ENCODE measurements at places on chromosomes 1 and 21.

DNA sequence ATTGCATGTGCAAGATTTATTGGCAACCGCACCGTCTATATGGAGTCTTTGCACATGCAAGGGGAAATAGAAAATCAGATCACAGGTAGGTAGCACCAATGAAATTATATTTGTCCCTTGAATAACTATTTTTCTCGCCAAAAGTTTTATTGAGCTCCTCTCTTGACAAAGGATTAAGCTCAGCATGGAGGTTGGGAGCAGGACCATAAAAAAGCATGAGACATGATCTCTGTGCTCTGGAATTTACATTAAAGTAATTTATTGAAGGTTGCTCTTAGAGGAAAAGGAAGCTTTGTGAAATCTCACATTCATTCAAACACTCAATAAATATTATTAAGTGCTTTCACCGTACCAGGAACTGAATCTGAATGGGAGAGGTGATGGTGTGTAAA lies 66.0 kb upstream of the UBE2U start:
- DNase-seq: no peak

DNA sequence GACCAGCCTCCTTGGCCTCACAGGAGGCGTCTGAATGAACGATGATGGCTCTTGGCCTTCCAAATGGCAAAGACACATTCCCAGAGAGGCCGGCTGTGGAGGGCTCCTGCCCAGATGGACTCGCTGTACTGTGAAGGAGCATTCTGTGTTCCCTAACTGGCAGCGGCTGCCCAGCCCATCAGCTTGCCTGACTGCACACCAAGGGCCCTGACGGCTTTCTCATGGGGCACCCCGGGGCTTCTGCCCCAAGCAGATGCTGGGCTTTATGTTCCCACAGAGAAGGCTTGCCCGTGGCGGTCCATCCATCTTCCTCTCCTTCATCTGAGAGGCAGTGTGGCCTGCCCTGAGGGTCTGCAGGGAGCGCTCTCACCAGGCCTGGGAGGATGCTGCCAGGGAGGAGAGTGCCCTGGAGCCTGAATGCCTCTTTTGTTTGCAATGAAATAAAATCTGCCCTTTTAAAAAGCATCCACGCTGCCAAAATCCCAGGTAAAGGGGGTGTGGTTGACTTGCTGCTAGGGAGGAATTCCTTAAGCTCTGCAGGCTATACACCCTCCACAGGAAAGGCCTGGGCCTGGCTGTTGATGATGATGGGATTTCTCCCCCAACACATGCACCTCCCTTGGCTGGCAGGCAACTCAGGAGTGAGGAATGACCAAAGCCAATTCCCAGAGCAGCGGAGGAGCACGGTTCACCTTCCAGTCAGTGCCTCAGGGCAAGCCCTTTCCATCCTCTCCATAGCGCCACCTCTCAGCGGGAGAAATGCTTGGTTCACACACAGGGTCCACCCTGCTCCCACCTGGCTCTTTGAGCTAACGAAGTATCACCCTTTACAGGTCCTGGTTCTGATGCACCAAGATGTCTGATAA lies 84.6 kb upstream of the SSX2IP start:
- DNase-seq: no peak

GRCh38 chr21:27814226-27814625 lies 847.3 kb upstream of the ADAMTS5 start:
- DNase-seq: no peak

- DNase-seq: no peak
Observed at GRCh38 chr1:51322417-51323101, 7.8 kb downstream of the TTC39A start.

GRCh38 chr1:6287431-6287886 lies 26.6 kb upstream of the GPR153 start:
- DNase-seq: no peak

DNA sequence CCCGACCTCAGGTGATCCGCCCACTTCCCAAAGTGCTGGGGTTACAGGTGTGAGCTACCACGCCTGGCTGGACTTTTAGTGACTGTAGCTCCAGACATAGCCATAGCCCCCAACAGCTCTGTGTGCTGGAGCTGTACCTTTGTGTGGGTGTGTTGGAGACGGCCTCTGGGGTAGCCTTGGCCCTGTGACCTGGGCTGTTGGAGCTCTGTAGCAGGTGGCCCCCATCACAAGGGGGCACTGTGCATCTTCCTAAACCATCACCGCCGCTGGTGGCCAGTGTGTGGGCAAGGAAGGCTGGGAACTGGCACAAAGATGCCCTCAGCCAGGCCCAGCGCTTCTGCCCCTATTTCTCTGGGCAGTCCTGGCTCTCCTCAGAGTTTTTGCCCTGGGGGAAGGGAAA lies 38.4 kb upstream of the FOXO6 start:
- no peak for DNase-seq

GRCh38 chr21:34603002-34603709 lies 11.8 kb downstream of the RCAN1 start:
- no peak for DNase-seq

DNA sequence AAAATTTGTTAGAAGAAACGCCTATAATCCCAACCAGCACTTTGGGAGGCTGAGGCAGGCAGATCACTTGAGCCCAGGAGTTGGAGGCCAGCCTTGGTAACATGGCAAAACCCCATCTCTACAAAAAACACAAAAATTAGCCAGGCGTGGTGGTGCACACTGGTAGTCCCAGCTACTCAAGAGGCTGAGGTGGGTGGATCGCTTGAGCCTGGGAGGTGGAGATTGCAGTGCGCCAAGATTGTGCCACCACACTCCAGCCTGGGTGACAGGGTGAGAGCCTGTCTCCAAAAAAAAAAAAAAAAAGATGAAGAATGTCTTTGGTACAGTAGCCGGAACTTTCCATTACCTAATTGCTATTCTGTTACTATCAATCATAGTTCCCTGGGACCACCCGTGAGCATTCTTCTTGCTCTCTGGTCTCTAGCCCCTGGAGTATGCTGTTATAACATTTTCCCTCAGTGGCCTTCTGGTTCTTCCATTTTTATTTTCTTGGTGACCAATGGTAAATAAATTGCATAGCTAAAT lies 43.4 kb downstream of the WASF2 start:
- no peak for DNase-seq

- peak; percentile 11 for DNase-seq
Observed at GRCh38 chr21:43824333-43825241, 35.2 kb downstream of the RRP1 start.

GRCh38 chr1:11320153-11320936 lies 47.3 kb downstream of the UBIAD1 start:
- DNase-seq: no peak

DNA sequence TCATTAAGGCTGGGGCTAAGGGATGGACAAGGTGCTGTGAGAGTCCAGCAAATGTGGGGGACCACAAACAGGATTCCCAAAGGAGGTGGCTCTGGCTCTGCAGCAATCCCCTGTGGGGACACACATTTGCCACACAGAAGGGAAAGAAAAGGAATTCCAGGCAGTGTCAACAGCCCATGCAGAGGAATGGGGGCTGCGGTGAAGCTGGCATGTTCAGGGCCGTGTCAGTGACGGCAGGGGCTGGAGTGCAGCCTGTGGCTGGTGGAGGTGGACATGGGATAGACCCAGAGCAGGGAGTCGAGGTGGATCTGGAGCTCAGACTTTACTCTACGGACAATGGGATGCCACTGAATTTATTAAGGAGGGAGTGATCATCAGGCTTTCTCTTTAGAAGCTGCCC lies 183.2 kb downstream of the TRABD2B start:
- DNase-seq: no peak

DNA sequence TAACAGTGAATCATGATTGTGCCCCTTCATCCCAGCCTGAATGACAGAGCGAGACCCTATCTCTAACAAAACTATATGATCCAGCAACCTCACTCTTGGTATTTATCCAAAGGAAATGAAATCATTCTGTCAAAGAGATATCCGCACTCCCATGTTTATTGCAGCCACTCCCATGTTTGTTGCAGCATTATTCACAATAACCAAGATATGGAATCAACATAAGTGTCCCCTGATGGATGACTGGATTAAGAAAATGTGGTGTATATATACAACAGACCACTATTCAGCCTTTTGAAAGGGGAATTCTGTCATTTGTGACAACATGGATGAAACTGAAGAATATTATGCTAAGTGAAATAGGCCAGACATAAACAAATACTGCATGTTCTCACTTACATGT lies 44.4 kb downstream of the TRMT1L start:
- no peak for DNase-seq

GRCh38 chr1:41724248-41724647 lies 194.5 kb downstream of the HIVEP3 start:
- no peak for DNase-seq

- DNase-seq: no peak
Observed at GRCh38 chr1:62612770-62613169, 15.4 kb downstream of the ANGPTL3 start.

- no peak for DNase-seq
Observed at GRCh38 chr1:162951553-162952315, 90.8 kb upstream of the CCDC190 start.

GRCh38 chr1:172951730-172952365 lies 98.9 kb downstream of the TNFSF18 start:
- no peak for DNase-seq

DNA sequence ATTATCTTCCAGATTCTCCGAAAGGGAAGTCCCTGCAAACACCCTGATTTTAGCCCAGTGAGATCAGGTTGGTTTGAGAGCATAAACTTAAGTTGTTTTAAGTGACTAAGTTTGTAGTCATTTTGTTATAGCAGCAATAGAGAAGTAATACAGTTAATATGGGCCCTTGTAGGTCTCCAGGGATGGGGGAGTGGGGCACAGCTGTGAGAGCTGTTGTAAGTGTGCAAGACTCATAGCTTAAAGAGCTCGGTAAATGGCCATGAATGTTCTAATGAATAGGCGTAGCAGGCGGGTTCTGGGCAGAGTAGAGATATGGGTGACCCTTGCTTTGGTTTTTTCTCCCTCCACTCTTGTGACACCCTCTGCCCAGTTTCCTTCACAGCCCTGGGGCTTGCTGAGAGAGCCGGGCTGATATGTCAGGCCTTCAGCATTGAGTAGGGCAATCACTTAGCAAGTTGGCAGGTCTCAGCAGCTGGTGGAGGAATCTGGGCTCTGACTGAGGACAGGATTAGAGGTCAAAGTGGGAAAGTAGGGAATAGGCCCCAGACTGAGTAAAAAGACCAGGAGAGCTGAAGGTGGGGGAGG lies 16.0 kb upstream of the ID3 start:
- no peak for DNase-seq

GRCh38 chr1:180816132-180816531 lies 96.6 kb upstream of the KIAA1614 start:
- DNase-seq: no peak

DNA sequence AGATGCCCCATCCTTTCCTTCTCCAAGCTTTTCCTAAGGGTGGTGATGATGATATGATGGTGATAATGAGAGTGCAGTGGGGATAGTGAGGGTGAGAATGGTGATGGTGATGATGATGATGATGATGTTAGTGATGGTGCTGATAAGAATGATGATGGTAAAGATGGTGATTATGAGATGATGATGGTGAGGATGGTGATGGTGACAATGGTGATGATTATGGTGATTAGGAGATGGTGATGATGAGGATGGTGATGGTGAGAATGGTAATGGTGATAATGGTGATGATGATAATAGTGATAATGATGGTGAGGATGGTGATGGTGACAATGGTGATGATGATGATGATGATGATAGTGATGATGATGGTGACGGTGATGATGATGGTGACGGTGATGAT lies 4.0 kb downstream of the BSND start:
- DNase-seq: no peak

DNA sequence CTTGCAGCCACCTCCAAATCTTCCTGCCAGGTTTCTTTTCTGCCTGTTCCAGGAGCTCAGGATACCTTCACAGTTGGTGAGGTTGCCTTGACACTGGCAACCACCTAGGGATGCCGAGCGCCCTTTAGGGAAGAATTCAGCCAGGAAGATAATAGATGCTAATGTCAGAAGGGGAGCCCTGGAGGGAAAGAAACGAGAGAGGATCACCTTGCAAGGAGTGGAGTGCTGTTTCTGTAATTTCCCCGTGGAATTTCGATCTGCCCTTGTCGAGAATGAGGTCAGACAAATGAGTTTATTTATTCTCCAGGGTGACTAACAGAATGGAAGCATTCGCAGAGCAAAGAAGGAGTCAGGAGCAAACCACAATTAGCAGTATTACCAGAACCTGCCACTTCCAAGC lies 315.8 kb upstream of the KAZN start:
- no peak for DNase-seq

DNA sequence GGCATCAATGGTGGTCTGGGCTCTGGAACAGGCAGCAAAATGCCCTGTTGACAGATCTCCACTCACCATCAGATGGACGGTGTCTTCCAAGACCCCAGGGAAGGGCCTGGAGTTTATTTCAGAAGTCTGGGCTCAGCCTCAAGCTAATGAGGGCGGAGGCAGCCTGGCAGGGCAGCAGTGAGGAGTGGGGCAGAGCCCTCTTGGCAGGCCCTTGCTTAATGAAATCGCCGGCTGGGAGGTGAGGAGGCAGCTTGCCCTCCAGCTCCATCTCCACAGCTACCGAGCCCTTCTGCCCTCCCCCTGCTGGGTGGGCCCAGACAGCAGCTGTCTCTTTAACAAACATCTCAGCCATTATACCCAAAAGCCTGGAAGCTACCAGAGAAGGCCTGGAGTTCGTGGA lies 22.0 kb upstream of the GRIK3 start:
- no peak for DNase-seq

- DNase-seq: no peak
Observed at GRCh38 chr1:54221113-54221834, 21.3 kb downstream of the MRPL37 start.

DNA sequence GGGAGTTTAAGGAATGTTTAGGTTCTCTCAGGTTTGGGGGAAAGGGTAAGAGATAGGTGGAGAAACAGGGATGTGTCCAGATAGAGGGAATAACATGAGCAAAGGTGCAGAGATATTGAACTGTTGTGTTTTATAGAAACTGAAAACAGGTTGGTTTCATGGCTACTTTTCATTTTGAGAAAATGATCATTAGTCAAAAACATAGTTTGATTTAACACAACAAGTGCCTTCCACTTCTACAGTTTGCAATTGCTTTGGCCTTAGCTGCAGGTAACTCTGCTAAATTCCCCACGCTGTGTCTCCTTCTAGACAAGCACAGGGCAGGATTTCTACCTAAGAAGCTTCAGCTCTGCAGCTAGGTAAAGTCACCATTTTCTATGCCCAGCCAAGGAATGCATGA lies 124.9 kb downstream of the RGS2 start:
- no peak for DNase-seq

GRCh38 chr1:167491586-167492461 lies 26.5 kb downstream of the CD247 start:
- DNase-seq: no peak

DNA sequence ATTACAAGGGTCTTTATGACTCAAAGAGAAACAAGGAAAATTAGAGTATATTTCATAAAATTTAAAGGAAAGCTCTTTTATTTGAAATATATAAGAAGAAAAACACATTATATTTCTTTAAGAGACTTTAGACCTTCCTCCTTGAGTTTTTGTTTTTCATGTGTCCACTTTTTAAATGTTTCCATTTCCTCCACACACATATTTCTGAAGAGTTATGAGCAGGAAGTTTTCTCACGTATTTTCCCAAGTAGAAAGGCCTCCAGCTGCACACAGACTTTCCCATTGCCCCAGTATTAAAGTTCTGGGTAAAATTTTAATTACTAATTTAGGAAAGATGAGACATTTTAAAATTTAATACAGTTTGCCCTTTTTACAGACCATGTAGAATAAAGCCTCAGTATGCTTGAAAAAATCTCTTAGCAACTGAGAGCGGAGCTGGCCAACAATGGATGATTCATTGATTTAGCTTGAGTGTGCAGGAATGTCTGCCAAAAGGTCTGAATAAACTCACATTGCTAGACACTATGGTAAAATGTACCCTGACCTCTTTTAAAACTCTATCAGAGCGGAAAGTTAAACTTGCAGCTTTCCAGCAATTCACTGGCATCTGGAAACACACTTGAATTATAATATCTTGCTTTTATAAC lies 57.9 kb downstream of the DDAH1 start:
- peak; percentile 71 for DNase-seq
